ENCODE measurements at places on chromosomes 1 and 21. TPM values are rescaled to one million over a fixed set of nuclear protein-coding genes. Genes with fewer than 3 reads are reported as not detected.

DNA sequence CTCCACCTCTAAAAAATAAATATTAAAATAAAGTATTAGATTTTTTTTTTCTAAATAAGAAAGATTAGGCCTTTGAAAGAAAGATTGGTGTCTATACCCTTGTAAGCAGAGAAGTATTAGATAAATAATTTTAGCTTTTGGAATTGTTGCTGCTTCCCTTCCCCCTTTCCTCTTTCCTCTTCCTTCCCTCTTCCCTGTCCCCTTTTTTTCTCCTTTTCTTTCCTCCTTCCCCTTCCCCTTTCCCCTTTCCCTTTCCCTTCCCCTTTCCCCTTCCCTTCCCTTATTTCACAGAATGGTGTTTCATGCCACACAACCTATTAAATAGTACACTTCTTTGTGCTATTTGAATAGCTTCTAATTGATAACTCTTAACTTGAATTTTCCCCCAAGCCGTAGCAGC is 69.8 kb upstream of the QSOX1 start:
- DNase-seq = no peak

DNA sequence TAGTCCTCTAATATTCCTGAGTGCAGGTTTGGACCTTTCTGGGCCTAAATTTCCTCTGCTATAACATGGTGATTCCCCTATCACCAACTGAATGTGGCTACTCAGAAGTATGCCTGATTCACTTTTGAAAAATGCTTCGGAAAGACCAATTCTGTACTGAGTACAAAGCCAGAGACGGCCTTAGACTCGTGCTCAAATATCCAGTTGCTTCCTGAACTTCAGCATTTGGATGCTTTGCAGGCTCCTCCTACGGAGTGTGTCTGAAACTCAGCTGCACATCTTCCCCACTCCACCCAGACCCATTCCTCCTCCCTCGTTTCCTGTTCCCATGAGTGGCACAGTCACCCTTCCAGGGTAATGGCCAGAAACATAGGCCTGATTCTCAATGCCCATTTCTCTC is 98.4 kb upstream of the GADD45A start:
- DNase-seq = no peak

GRCh38 chr1:95642035-95642434 is 408.0 kb downstream of the RWDD3 start:
- DNase-seq = no peak

DNA sequence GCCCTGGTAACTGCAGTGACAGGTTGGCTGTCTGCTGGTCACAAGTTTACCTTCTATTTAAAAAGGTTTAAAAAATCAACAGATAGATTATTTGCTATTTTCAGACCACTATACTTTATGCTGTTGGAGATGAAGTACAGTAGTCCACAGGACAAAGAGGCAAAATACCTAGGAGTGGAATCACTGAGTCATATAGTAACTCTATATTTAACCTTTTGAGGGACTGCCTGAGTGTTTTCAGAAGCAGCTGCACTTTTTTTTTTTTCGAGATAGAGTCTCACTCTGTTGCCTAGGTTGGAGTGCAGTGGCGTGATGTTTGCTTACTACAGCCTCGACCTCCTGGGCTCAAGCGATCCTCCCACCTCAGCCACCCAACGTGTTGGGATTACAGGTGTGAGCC is 11.7 kb downstream of the CNIH4 start:
- DNase-seq = no peak

Gene GPR37L1
- total RNA-seq = not detected

GRCh38 chr21:19507682-19508260 is 1104.2 kb upstream of the TMPRSS15 start:
- no peak for DNase-seq

Gene NEGR1
- total RNA-seq = 14.5 TPM

Gene CD1E
- total RNA-seq = not detected

DNA sequence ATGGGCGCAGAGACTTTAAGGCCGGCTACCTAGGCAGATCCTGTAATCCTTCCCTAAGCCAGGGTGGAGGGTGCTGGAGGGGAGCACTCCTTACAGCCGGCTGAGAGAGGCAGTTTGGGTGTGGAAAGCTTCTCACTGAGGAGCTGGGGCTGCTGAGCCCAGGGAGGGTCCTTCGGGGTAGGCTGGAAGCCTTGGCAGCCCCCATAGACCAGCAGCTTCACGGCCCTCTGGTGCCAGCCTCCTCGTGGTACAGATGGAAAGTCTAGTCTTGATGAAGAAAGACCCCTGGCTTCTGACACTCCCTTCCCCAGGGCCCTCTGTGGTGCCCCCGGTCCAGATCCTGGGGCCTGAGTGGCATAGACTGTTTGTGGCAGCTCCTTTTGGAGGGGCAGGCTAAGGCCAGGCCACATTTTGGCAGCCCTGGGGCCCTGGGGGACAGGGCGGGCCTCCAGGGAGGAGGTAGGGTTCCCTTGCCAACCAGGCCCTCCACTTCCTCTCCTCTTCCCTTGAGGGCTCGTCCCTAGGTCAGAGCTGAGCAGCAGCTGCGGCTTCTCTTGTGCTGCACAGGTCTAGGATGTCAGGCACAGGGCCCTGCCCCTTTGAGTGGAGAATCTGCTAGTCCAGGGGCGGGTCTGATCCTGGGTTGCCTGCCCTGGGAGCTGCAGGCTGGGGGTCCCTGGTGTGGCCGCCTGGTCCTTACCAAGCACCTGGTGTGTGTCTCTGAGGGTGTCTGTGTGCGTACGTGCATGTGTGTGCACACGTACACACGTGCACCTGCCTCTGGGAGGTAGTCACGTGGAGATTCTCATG is 4.8 kb downstream of the AMPD2 start:
- DNase-seq = no peak

Gene RAP1A
- total RNA-seq = 75.1 TPM

- no peak for DNase-seq
Measured at GRCh38 chr1:230744382-230744781, 2.8 kb upstream of the CAPN9 start.

GRCh38 chr1:78045926-78046778 is at the start of gene GIPC2:
TSS of gene GIPC2 (plus strand) at chr1:78045966. CDS start at chr1:78046095, 129 bp downstream.
- DNase-seq = no peak

DNA sequence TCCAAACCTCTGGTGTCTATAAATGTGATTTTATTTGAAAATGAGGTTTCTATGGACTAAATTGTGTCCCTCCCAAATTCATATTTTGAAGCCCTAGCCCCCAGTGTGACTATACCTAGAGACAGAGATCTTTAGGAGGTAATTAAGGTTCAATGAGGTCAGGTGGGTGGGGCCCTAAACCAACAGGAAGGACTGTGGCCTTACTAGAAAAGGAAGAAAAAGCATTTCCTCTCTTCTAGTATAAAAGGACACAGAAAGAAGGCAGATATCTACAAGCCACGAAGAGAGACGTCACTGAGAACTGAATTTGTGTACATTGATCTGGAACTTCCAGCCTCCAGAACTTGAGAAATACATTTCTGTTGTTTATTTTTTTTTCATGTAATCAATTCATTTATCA is 123.1 kb upstream of the RUNX1 start:
- DNase-seq = no peak

Gene TEKT2
- 1.1 TPM for total RNA-seq

GRCh38 chr1:74681001-74681400 is 7.4 kb upstream of the ERICH3 start:
- DNase-seq = no peak

Gene FHL3
- total RNA-seq = 9.2 TPM

DNA sequence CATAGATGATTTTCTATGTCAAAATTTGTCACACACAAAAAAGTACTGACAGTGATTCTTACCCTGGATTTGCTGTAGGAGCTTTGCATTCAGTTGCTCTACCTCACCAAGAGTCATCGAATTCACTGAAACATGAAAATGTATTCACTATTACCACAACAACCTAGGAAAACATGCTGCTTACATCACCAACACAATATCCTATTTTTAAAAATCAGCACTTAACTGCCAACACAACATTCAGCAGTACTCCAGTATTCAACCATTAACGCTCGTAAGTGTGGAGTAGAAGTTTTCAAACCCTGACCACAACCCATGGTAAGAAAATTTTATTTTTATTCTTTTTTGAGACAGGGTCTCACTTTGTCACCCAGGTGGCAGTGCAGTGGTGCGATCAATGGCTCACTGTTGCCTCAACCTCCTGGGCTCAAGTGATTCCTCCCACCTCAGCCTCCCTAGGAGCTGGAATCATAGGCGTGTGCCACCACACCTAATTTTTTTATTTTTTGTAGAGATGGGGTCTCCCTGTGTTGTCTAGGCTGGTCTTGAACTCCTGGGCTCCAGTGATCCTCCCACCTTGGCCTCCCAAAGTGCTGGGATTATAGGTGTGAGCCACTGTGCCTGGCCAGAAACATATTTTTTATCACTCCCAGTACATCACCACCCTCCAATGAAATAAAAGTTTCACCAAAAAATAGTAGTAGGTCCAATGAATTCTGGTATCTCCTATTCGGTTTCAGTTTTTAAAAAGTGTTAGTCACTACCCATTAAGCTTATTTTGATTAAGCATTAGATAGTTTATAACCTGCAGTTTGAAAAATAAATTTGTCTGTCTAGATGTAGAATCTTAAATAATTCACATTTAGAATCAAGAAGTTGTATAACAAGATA is 23.8 kb downstream of the C21orf91 start:
- no peak for DNase-seq

GRCh38 chr1:165928075-165928731 is 100.8 kb downstream of the UCK2 start:
- DNase-seq = no peak

Gene TMCC2
- 4.9 TPM for total RNA-seq

Gene PLPPR4
- total RNA-seq = 2.0 TPM

Gene FBLIM1
- 15.9 TPM for total RNA-seq

Gene SPRR1B
- not detected for total RNA-seq

GRCh38 chr1:9269078-9269501 is 23.6 kb upstream of the SPSB1 start:
- DNase-seq = no peak

Gene GPR61
- not detected for total RNA-seq

Gene LINGO4
- total RNA-seq = 0.19 TPM

DNA sequence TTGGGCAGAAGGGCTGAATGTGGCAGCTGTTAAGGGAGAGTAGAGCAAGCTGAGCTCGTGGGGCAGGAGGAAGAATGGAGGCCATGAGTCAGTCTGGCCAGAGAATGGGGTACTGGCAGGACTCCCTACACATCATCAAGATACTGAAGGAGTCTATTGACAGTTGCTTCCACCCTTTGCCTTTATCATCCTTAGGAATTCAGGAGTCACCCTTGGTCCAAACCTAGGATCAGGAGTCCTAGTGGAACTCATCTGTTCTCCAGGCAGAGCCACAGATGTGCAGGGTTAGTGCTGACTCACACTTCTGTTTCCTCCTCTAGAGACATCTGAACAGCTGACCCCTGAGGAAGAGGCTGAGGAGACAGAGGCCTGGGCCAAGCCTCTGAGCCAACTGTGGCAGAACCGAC is 18.7 kb upstream of the ST3GAL3 start:
- DNase-seq = no peak

GRCh38 chr1:29864431-29865022 is 628.2 kb downstream of the PTPRU start:
- no peak for DNase-seq

Gene LAMB3
- 69.9 TPM for total RNA-seq

All from omental fat pad (tissue), 4 donors.